ENCODE measurements at places on chromosomes 12 and 14.

- DNase-seq = no peak
These were observed 338.1 kb upstream of the TMEM132C start for GRCh38 chr12:127928615-127929571.

GRCh38 chr14:102999227-102999895 is 58.0 kb downstream of the CDC42BPB start:
- no peak for DNase-seq

DNA sequence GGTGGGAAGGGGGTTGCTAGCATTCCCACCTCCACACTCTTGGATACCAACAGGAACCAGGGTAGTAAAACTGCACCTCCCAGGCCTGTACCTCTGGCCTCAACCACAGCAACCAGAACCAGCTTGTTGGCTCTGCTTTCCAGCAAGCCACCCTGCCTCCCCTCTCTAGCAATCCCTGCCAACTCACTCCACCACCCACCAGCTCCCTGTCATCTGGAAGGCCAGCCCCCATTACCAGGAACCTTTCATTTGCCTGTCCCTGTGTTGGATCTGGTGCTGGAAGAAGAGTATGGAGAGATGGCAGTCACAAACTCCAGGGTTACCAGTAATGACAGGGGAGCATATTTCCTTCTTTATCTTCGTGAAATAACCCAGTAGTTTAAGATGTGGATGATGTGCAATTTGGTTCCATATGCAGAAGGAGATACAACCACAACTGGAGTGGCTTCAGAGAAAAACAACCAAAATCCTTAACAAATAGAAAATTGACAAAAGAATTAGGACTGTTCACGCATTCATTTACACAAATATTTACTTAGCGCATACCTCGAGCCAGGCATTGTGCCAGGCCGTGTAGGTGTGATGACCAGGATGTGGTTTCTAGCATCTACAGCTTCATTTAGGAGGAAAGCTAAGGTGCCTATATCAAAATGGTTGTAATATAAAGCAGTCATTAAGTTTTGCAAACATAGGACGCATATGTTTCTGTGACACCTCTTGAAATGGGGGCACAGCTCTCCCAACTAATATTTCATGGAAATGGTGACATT is 3.4 kb downstream of the B4GALNT3 start:
- DNase-seq = peak; percentile 60

- DNase-seq = no peak
These were observed 2.2 kb downstream of the ZNF839 start for GRCh38 chr14:102321456-102322422.

- no peak for DNase-seq
These were observed 65.6 kb upstream of the FUT8 start for GRCh38 chr14:65346895-65347294.

DNA sequence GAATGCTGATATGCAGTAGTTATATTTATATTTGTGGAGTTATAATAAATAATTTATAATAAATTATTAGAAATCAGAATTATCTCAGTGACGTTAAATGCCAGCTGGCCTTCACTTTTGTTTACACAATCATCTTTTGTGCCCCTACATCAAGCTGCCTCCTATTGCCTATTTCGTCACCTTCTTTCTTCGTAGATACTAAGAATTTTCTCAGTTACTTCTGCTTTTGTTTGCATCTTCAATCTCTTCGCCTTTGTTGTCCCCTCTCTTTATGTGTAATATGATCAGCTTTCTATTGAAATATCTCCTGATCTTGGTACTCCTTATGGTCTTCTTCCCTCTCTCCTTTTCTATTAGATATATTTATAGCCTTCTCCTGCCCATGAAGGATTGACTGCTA is 197.0 kb downstream of the ERC1 start:
- DNase-seq = no peak

- DNase-seq = no peak
These were observed 1.8 kb upstream of the TUBA1B start for GRCh38 chr12:49133014-49133413.

DNA sequence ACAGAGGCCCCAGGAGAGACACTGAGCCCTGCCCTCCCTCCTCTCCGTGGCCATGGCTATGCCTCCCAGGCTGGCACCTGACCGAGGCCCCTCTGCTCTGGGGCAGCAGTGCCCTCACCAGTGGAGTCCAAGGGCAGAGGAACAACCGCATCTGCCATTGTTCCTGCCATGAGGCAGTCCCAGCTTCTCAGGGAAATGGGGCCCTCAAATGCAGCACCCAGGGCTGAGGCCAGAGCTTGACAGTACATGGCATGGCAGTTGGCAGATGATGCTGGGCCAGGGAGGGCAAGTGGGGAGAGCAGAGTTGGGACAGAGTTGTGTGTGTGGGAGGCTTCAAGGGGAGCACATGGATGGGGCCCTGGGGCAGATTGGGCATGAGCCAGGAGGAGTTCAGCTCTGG is 21.1 kb upstream of the KRT77 start:
- no peak for DNase-seq

DNA sequence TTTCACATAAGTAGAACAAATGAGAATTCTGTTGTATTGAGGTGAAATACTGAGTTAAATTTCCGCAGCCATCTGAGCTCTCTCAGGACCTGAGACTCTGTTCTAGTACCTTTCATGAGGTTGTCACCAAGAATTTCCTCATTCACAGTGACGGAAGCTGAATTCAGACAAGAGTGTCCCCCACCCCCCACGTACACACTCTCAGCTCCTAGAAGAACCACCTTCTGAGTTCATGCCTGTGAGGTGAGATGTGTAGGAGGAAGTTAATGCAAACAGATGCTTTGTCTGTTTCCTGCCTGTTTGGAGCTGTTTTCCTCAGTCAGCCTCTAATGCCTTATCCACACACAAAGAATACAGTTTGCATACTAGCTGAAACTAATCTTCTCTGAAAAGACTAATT is 18.2 kb downstream of the BICDL1 start:
- DNase-seq = no peak

DNA sequence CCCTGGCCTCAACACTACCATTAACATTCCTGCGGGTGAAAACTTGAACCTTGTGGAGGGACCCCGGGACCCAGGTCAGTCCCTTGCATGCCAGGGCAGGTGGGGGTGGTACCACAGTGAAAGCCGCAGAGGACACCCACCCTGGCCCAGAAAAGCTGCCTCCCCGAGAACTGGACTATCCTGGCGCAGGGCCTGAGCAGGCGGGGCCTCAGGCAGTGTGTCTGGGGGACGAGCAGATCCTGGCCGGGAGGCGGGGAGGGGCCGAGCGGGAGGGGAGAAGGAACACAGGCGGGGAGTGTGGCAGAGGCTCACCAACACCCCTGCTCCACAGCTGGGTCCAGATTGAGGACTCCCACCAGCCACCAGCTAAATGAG is 10.0 kb downstream of the AHNAK2 start:
- DNase-seq = no peak

GRCh38 chr12:23891115-23891514 is 58.4 kb downstream of the SOX5 start:
- no peak for DNase-seq

- peak; percentile 9 for DNase-seq
These were observed 18.0 kb downstream of the LRTM2 start for GRCh38 chr12:1838205-1838993.

GRCh38 chr14:59600211-59600945 is 23.8 kb upstream of the CCDC175 start:
- DNase-seq = no peak

DNA sequence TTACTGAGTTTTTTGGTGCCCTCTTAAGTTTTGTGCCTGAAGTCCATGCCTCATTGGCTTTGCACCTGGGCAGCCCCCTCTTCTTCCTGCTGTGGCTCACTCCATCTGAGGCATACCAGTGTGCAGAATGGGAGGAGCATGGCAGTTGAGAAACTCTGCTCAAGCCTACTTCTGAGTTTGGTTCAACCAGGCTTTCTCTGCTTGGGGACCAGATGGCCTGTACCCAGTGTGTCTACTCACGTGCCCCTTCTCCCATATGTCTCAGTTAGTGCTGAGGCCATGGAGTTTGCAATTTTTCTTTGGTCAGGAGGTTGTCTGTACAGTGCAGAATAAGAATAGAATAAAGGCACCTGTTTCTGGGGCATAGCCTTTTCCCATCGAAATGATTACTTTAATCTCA is 383.3 kb upstream of the DDHD1 start:
- DNase-seq = no peak

DNA sequence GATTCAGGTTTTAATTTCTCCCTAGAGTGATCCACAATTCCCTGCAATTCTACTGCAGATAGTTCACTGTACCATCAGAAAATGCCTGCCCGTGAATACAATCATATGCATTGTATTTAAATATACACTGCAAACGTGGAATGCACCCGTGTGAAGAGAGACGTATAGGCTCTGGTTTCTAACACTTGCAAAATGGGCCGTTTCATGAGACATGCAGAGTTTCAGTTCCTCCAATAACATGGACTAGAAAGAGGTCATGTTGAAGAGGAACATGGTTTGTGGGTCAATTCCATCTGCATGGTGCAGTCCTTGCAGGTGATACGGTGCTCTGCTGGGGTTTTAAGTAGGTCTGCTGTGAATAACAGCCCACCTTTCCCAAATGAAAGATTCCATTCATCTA is 373.3 kb downstream of the TMEM132D start:
- DNase-seq = no peak

DNA sequence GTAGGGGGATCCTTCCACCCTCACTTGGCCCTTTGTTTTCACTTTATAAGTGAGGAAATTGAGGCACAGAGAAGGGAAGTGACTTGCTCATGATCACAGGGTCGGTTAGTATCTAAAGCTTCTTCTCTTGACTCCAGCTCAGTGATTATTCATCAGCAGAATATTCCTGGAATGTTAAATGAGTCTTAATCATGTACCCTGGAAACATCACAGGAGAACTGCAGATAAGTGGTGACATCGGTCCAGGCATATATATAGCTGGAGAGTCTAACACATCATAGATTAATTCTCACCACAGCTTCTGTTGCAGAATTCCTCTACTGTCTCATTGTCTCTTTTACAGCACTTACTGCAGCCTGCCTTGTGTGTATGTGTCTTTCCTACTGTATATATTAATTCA is 69.9 kb downstream of the PAH start:
- no peak for DNase-seq

DNA sequence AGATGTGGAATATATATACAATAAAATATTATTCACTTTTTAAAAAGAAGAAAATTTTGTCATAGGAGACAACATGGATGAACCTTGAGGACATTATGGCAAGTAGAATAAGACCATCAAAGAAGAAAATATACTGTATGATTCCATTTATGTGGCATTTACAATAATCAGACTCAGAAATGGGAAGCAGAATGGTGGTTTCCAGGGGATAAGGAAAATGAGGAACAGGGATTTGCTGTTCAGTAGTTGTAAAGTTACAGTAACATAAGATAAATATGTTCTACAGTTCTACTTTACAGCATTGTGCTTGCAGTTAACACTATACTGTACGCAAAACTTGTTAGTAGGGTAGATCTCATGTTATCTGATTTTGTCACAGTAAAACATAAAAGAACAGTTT is 1271.0 kb downstream of the LRFN5 start:
- DNase-seq = no peak

GRCh38 chr12:47192051-47192450 is 112.3 kb upstream of the AMIGO2 start:
- DNase-seq = no peak

- no peak for DNase-seq
These were observed 54.3 kb upstream of the TMX1 start for GRCh38 chr14:51185754-51186153.

DNA sequence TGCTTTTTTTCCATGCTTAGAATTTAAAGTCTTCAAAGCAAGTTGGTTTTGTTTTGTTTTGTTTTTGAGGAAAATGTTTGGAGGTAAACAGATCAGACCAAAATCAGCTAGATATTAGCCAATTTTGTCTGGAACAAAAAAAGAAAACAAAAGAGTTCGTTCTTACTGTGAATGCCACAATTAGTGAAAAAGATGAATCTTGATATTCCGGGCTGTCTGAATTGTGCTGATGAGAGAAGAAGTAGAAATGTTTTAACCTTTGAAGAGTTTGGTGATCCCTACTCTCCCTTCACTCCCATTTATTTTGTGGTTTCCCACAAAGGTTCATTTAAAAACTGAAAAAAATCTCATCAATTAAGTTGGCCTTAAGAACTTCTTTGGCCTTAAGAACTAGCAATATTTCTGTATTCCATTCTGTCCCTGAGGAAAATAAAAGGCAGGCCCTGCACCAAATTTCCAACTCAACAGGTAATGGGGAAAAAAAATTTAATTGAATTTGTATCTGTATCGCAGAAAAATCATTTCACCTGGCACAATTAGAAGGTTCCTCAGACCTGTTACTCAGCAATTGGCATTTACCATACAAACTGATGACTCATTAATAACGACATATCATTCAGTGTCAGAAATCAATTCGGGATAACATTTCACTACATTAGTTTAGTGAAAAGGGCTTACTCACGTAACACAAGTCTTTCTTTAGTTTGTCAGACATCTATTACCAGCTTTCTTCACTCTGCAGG is 562 bp upstream of the GLIPR1L2 start:
- no peak for DNase-seq

DNA sequence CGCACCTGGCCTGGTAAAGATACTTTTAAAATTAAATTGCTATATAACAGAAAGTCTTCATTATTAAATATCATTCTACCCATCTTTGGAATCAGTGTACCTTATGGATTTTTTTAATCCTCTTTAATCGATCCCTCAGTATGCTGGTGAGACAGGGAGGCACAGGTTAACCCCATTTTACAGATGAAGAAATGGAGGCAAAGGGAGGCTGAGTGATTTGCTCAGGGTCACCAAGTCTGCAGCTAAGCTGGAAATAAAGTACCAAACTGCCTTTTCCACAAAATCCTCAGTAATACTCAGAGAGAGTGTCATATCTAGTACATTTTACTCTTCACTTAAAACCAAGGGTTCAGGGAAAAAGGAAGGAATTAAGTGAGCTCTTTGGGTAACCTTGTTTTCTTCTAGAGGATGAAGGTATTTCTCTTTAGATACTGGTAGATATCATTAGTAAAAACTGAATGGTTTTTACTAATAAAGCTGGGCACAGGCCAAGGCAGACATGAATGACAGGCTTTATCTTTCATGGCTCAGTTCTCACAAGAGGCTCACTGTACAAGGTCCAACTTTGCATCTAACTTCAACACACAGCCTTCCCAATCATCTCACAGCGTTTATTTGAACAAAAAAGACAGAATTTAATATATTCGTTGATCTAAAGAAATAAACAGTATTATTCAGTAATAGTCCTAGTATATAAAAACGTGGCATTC is 35.3 kb upstream of the TTC7B start:
- DNase-seq = no peak

GRCh38 chr12:16324272-16324671 is 23.2 kb upstream of the MGST1 start:
- no peak for DNase-seq

DNA sequence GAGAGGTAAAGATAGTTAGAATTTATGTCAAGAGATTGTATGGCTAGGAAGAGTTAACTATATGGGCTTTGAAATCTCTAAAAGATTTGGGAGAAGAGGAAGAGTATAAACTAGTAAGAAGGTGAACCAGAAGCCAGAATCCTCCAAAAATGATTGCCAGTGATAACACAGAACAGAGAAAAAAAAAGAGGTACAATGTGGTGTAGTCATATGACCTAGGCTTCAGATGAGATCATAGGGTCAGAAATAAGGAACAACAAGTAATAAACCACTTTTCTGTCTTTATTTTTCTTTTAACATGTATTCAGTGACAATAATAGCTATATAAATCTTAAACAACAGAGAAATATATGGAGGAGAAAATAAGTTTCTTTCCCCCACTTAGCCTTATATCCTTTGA is 2.0 kb upstream of the NECAP1 start:
- DNase-seq = no peak
